ENCODE measurements at places on chromosomes 2 and 18.

DNA sequence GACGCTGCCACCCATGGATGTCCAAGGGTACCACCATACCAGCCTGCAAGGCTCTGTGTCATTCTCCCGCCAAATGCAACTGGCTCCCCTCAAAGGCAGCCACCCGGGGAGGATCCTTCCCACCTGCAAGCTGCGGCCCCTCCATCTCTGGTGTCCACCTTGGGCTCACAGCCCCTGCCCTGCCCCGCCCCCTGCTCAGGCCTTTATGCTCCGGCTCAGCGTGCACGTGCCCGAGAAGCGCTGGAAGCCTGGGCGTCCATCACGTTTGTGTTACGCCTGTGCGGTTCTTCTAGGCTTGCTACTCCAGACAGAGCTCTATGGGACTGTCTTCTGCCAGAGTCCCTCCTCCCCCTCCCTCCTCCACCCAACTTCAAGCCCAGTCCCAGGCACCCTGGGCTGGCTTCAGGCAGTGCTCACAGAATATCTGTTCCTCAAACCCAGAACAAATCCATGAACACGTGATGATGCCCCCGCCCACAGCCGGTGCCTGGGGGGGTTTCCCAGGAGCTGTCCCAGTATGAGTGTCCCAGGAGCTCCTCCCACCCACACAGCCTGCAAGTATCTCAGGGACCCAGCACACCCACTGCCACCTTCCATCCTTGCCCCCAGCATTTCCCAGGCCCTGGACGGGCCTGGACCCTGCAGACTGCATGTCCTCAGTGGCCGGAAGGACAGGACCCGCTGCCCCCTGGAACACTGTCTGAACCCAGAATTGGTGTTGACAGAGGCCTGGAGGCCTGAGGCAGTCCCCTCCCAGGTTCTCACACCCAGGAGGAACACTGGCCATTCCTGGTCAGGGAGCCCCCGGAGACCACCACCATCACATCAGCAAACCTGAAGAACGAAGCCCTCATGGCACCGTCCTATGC, 30.3 kb downstream of the KIF1A start:
- peak; percentile 14 for DNase-seq

DNA sequence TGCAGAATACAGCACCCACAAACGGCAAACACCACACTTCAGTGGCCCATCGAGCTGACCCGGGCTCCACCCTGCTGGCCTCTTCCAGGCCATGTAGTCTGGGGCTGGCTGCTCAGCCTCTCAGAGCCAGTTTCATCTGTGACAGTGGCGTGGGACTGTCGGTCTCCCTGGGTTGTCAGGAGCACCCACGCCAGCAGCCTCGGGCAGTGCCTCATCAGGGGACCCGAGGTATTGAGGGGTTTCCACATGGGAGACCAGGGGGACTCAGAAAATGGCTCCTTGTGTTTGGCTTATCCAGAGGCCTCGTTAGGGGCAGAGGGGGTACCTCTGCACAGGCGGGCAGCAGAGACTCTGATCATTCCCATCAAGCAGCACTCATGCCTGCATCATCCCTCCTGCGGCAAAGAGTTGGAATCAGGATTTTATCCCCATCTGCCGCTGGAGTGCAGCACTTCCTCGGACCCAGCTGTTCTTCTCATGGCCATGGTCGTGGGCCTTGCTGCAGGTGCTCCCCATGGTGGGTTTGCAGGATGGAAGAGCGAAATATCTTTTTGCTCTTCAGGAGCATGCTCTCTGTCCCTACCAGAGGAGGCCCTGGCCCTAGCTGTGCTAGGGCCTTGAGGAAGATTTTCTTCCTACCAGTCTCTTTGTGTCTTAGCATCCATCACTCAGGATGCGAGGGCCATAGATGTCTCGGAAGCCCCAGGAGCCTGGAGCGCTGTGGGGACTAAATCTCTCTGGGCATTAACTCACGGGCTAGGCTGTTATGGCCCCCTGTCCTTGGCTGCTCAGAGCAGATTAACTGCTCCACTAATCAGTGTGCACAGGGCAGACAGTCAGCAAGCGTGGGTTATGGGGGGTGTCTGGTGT, 100.8 kb downstream of the CLIP4 start:
- DNase-seq: no peak

DNA sequence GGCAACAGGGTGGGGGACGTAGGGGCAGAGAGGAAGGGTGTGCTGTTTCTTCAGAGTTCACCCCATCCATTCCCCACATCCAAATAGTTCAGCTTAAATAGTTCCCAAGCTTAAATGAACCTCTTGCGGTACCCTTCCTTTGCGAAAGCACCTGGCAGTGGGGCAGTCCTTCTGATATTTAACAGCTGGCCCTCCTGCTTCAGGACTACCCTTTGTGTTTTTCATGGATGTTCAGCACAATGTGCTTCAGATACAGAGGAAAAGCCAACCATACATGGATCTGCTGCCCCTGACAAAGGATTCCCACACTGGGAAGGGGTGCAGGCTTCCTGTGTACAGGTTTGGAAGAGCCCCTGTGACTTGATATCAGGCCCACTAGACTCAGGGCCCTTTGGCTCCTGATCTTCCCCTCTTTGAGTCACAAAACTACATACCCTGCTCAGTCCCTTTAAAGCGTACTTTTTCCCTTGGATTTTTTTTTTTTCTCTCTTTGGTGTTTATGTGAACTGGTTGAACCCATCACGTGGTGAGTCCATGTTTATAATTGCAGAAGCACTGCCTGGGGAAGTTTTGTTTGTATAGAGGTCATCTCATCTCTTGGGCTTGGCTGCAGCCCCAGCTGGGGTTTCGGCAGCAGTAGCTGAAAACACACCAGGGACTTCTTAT, 45.3 kb upstream of the IGFBP5 start:
- no peak for DNase-seq

DNA sequence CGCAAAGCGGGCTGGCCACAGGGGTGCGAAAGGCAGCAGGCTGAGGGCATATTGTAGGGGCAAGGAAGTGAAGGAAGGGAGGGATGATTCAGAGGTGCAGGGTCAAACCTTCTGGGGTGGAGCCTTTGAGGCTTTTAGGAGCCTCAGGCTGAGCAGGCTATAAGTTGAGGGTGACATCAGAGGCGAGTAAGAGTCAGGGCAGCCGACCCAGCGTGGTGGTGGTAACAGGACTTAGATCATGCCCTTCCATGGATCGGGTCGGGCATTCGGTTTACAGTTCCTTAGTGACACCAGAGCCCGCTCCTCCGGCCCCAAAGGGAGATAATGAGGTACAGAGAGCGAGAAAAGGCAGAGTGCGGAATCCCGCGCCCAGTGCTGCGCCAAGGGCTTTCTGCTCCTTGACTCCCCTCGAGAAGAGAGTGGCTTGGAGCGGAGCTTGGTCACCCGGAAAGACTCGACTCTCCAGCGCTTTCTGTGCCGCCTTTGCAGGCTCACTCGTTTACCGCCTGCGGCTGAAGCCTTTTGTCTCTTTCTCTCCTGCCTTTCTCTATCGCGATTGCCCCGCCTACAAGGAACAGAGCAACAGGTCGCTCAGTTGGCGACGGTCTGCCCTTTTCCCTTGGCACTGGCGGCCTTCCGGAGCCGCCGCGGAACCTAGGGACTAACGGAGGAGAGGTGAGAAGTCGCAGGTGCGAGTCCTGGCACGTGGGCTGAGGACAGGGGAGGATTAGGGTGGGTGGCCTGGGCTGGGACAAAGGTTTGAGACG, 720 bp downstream of the LBX2 start:
- peak; percentile 52 for DNase-seq

DNA sequence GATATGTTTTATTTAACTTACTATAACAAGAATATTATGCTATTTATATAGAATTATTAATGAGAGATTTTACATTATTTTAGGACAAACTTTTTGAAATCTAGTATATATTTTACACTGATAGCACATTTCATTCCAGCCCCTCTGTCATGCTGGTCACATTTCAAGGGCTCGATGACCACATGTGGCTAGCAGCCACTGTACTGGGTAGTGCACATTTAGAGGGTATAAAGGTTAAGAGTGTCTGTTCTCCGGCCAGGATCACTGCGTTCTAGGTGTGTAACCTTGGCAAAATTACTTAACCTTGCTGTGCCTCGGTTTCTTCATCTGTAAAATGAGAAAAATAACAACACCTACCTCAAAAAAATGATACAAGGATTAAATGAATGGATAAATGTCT, 87.2 kb upstream of the TNP1 start:
- no peak for DNase-seq

DNA sequence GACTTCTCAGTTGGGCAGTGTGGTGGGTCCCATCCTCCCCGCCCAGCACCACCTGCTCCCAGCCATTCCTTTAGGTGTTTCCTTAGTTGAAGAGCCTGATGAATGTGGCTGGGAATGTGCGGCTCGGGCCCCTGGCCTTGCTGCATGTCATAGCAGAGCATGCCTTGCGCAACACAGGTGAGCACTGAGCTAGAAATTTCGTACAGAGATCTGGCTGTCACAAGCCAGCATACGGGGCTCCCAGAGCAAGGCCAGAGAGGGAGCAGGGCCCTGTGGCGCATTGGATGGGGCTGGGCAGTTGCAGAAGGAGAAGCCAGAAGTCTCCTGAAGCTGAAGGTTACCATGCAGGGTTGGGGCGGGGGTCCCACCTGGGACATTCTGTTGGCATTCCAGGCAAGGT, 129.7 kb downstream of the WDSUB1 start:
- DNase-seq: no peak

Data from inflammatory macrophage treated with lipopolysaccharide for 4 hours (primary cell).